ENCODE measurements at places on chromosomes 4 and X.

DNA sequence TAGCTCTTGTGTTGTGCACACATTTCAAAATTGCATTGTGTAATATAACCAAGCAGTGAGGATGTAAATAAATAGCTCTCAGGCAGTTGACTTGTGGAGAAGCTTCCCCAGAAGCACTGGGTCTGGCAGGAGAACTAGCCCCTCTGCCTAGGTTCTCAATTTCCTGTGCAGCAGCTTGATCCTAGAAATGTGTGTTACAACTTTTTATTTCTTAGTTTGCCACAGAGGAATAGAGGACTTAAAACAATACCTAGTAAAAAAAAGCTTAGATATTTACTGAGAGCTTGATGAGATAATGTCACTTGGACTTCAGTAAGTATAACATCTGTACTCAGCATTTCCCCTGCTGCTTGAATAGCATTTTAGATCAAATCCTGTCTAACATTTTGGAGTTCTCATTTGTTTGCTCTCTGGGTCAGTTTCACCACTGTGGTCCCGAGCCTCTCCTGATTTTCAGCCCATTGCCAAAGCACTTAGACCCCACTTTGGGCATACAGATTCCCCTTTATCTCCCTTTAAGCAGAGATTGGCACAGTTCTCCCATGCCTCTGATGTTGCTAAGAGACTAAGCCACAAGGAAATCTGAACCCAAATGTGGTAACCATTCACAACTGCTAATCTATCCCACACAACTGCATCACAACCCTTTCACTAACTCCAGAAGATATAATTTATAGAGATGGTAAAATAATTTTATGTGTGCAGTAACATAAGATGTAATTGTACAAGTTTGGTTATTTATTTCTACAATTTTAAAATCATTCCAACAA lies 98.2 kb upstream of the NRK start:
- no peak for DNase-seq

DNA sequence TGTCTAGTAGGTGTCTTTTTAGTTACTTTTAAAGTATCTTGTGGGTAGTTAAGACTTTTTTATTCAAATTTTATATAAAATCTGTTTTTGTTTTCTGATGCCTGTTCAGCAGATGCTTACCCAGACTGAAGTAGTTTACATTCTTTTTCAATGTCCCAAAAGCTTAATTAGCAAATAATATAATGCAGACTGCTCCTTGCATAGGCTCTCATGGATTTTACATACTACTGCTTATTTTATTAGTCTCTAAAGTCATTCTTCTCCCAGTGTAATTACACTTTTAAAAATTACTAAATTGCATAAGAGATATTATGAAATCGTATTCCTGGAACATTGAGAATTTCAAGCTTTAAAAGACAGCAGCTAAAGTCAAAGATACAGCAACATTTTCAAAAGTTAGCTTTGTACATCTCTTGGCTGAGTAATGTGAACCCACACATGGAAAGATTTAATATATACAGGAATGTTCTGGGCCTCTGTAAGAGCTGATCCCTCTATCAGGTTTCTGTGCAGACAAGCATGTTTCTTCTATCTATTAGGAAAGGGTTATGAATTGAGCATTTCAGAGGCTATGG lies 148.4 kb upstream of the SPRY1 start:
- DNase-seq = no peak

DNA sequence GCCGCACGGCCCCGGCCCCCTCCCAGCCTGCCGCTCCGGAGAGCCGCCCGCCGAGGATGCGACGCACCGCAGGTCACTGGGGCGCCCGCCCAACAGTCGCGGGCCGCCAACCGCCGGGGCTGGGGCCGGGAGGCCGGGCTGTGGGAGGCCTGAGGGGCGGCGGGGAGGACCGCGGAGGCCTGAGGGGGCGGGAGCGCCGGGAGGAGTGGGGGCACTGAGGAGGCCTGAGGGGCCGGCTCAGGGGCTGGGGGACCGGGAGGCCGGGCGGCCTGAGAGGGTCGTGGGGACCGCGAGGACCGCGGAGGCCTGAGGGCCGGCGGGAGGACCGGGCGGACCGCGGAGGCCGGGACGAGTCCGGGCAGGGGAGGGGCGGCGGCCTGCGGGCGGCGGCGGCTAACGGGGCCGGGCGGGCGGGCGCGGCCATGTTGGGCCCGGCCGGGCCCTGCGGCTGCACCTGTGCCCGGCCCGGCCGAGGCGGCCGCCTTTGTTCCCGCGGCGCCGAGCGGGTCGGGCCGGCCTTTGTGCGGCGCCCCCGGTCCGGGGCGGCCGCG lies 353 bp downstream of the NSD2 start:
- no peak for DNase-seq

DNA sequence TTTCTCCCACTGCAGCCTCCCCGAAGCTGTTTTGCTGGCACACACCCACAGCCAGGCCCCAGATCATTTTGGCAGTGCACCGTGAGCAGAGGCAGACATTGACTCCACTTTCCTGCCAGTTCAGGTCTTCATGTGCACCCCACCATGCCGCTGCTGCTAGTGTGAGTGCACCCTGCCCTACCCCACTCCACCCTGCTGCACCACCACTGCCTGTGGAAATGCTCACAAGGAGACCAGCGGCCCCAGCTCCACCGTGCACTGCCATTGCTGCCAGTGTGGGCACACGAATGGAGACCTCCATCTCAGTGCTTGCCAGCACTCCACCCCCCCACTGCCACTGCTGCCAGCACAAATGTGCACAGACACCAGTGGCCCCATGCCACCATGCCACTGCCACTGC lies 277.6 kb upstream of the ZC4H2 start:
- DNase-seq = no peak

DNA sequence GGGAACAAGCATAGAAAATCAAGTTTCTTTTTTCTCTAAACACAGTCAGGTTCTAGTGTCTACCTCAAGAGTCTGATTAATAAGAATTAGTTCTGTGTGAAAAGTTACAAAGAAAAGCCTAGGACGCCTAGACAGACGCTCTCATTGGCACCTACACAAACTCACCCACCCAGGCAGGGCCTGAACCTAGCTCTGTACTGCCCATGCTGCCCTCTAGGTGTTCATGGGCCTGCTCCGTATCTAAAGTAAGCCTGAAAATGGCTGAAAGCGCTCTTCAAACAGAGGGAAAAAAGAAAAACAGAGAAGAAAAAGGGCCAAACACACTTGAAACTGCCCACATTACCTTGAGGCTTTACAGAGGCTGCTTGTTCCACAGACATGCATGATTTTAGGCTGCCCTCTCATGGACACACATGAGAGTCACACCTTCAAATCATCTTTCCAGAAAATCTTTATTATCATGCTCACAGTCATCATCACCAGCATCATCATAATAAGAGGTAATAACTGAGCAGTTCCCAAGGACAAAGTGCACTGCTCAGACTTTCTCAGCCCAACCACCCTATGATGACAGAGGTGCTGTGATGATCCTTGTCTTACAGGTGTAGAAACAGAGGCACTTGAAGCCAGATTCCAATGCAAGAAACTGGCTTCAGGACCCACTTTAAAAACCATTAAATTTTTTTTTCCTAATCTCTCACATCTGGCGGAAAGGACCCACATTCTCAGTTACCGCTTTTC lies 49.6 kb downstream of the MAP7D2 start:
- peak; percentile 60 for DNase-seq

DNA sequence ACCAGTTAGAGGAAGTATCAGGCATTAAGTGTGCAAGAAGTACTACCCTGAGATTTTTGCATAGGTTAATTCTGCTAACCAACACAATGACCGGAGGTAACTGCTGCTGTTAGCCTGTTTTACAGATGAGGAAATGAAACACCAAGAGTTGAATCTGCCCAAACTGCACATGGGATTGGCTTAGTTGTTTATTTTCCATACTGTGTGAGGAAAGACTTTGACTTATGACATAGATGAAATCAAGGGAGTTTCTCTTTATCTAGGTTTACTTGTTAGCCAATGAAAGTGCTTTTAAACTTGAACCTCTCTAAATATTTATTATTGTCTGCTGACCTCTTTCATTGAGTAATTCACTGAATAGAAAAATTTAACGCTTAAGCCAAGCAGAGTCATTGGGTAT lies 10.3 kb downstream of the GUCY1B1 start:
- DNase-seq = no peak

- DNase-seq = no peak
Measured at GRCh38 chrX:1486749-1487361, 34.1 kb upstream of the ASMTL start.

DNA sequence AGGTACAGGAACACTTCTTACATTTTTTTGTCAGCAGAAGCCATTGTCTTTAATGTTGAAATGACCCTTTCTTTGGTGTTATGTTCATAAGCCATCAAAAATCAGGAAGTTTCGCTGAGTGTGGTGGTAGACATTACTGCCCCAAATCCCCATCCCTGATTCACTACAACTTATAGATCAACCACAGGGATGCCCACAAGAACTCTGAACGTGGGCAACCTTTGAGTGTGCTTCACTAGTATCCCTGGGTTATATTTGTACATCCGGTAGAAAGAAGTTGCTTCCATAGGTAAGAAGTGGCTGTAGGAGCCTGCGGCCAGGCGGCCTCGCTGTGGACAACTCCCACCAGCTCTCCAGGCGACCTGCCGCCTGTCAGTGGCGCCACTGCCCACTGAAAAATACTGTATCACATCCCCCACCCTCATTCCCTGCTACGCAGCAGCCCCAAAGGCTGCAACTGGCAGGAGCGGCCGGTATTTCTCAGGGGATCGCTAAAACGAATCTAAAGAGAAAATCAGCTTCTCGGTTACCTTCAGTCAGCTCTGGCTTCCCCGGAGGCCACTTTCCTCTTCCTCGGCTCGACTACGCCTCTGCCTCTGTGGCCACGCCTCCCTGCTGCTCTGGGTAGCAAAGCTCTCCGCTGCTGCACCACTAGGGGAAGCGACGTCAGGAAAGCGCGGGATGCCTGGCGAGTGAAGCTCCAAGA lies 13.9 kb upstream of the ETDC start:
- peak; percentile 58 for DNase-seq

- peak; percentile 18 for DNase-seq
Measured at GRCh38 chrX:31099536-31100090, 27.8 kb upstream of the FTHL17 start.

DNA sequence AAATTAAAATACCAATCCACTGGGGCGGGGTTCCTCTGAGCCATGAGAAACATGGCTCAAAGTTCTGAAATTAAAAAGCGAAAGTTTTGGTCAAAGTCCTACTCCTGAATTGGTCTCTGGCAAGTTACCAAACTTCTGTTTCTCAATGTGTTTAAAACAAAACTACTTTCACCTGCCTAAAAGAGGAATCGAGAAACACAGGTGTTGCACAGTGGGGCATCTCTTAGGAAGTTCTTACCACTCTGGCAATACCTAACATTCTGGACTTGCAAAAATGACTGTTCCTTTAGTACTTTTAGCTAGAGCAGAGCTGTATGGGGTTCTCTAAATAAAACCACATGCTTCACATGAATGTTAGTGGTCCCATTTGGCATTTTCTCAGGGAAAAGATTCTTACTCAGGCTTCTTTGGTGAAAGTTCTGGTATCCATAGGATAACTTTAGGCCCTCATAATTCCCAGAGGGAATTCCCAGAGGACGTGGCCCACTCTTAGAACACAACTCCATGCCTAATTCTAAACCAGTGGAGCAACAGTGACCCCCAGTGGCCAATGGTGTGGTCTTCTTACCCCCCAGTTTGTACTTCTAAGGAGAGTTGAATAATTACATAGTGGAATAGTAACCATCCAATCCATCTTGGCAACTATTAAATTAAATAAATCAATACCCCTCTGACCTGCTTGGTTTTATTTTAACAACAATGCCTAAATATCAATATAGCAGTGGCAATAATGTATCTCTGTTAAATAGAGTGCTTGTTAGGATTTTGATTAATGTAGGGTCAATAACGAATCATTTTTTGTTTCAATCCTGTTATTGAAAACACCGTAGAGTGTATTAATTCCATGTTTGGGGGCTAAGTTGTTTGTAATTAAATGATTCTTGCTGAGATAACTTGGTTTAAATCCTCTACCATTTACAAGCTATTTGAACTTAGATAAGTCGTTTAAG lies 21.9 kb downstream of the BMP3 start:
- DNase-seq = peak; percentile 71

GRCh38 chr4:79042079-79042674 lies 102.9 kb upstream of the PAQR3 start:
- DNase-seq = peak; percentile 75
